Retinal pigment epithelial cell (primary cell): ENCODE measurements at places on chromosomes 2 and 18.

DNA sequence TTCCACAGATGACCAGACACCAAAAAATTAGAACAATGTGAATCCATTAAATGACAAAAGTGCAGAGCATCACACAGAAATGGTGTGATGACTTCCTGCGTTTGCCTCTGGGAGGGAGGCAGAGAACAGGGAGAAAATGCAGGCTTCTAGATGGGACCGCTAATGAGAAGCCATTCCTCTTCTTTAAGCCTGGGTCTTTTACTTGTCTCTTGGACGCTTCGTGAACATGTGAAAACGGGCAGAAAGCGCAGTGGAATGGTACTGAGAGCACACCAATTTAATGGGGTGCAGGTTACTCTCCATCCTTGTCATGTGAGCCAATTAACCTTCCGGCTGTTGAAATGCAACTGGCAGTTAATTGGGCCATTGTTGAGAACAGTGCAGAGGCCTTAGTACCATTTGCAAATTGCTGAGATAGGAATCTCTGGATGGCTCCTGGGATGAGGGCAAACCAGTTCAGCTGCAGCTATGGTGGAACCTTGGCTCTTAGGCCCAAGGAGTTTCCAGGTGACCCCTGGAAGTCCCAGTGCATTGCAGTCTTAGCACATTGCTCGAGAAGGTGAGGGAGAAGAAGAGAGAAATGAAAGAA, 210.4 kb upstream of the CXCR4 start:
- DNase-seq, result no peak

GRCh38 chr2:200174433-200175216, 131.9 kb upstream of the SPATS2L start:
- DNase-seq, result no peak

GRCh38 chr2:74530239-74531187, 780 bp downstream of the HTRA2 start:
- DNase-seq, result no peak

DNA sequence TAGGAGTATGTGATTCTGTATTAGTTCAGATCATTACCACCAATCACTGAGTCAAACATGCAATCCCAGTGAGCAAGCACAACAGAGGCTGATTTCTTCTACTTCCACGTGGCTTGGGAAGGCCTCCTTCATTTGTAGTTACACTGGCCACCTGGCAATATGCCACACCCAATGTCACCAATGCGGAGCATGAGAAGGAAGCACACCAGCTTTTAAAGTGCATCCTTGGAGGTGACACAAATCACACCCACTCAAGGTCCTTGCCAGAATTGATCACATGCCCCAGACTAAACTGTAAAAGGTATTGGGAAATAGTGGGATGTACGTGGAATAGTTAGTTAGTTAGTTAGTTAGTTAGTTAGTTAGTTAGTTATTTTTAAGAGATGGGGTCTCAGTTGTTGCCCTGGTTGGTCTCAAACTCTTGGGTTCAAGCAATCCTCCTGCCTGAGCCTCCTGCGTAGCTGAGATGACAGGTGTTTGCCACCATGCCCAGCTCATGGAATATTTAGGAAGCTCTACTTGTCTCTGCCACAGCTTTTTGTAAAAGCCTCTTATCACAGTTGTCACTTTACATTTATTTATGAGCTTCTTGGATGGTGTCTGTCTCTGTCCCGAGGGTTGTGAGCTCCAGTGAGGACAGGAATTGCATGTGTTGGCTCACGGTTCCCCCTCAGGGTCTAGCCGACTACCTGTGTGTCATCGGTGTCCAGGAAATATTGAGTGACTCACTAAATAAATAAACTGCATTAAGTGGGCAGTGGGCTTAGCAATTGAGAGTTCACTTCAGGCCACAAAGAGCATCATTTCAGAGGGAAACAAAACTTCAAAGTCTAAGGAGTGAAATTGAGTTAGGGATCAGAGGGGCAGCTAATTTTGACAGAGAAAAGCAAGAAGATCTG, 28.1 kb upstream of the CAB39 start:
- no peak for DNase-seq

GRCh38 chr2:174337337-174338146, 2.8 kb downstream of the SP9 start:
- DNase-seq, result no peak

DNA sequence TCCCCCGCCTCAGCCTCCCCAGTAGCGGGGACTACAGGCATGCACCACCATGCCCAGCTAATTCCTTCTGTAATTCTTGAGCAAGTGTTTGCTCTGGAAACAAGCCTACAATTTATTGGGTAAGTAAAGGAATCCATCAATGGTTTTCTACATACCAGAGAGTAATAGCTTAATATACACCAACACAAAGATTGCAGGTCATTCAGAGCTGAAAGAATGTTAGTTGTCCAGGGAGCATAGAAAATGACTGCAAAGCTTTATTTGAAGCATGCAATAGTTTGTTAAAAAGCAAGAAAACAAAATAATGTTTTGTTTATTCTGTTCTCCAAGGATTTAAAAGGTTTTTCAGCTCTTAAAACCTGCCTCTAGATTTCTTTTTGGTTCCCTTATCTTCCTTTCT, 5.6 kb downstream of the IDH1 start:
- no peak for DNase-seq

- DNase-seq, result peak; percentile 34
These were observed 81.0 kb downstream of the SPRED2 start for GRCh38 chr2:65351234-65351947.

DNA sequence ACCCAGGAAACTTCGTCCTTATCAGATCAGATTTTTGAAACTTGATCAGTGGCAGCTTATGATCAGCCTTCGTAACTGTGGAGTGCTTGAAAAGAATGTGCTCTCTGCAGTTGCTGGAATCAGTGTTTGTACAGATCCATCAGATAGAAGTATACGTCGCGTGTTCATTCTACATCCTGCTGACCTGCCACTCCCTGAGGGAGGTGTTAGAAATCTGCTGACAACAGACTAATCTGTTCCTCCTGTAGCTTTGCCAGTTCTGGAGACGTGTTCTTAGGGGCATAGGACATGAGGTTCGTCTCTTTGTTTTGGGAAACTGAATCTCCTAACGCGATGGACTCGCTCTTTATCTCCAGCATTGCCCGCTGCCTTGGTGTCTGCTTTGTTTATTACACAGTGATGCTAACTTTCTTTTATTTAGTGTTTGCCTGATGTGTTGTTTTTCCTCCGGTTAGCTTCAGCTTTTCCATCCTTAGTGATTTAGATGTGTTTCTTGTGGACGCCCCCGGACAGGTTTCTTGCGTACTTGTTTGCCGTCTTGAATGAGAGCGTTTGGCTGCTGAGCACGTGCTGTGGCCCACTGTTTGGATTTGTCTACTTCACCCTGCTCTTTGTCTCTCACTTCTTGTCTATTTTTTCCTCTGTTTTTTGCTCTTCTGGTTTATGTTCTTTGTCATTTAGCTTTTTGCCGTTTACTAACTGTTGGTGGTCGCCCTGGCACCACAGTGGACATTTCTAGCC, 17.4 kb upstream of the GAL3ST2 start:
- DNase-seq, result no peak

- no peak for DNase-seq
These were observed 37.9 kb downstream of the EHD3 start for GRCh38 chr2:31271851-31272267.

DNA sequence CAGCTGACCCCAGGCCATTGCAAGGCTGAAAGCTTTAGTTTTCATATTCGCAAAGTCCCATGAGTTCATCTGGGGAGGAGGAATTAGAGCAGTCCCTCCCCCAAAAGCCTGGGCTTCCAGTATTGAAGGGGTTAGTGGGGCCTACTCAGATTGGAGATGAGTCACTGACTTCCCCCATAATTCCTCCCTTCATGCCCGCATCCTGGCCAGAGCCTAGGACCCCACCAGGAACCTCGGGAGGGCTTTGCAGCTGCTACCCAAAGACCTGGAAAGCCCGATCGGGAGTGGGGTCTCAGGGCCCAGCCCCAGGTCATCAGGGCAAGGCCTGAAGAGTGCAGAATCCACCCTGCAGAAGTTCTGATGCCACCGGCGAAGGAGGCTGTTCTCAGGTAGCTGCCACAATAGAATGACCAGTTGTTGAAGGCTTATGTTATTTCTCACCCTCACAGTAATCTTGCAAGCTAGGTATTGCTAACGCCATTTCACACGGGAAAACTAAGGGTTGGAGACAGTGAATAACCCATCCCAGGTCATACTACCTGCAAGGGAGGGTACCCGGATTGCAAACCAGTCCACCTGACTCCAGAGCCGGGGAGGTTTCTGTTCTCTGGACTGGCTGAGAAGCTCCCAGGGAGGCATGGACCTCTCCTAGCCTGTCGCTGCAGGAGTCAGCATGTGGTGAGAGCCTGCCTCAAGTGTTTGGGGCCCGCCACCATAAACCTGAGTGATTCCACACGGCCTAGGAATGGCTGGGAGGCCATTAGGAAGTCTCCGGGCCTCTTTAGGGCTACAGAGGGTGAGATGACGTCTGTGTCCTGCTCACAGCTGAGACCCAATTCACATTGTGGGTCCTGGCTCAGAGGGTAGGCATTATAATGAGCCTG, 5.8 kb upstream of the ARID5A start:
- DNase-seq, result no peak

DNA sequence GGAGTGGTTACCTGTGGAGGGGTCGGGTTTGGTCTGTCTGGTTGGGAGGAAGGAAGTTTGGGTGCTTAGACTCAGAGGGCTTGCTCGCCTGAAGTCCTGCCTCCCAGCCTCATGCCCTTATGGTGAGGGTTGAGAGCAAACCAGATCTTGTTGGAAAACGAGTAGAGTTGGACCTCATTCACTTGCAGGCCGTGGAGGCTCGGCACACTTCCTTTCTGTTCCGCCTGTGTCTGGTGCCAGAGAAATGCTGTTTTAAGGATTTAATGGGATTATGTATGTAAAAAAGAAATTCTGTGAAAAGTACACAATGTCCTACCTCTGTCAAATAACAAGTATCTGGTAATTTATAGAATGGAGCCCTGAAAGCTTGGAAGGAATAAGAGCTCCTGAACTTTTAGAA, 29.6 kb downstream of the GATA6 start:
- DNase-seq, result no peak

DNA sequence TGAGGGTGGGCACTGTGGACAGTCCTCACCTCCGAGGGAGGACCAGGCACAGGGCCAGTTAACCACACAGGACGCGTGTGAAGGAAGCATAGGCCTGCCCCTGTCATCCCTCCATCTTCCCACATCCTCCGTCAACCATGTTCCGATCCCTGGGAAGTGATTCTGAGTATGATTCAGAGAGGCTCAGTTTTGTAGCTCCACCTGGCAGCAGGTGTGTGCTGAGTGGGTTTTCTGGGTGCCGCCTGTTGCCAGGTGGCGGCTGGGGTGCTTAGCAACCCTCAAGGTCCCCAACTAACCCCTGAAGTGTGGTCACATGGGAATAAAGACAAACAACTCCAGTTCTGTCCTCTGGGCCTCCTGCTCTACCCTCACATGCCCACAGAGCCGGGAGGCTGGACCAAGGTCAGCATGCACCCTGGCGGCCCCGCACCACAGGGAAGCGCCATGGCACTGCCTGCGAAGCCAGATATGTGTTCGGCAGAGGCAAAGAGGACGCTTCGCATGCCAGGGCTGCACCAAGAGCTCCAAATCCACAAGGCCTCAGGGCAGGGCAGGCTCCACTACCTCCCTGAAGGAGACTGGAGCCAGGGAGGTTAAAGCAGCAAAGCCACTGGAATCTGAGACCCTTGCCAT, 60.0 kb downstream of the ADCY3 start:
- no peak for DNase-seq

GRCh38 chr18:27749194-27749593, 427.7 kb downstream of the CDH2 start:
- DNase-seq, result no peak

- DNase-seq, result no peak
These were observed 249.1 kb upstream of the TMEFF2 start for GRCh38 chr2:192443831-192444230.

GRCh38 chr2:228860601-228861285, 410.3 kb downstream of the PID1 start:
- DNase-seq, result no peak

DNA sequence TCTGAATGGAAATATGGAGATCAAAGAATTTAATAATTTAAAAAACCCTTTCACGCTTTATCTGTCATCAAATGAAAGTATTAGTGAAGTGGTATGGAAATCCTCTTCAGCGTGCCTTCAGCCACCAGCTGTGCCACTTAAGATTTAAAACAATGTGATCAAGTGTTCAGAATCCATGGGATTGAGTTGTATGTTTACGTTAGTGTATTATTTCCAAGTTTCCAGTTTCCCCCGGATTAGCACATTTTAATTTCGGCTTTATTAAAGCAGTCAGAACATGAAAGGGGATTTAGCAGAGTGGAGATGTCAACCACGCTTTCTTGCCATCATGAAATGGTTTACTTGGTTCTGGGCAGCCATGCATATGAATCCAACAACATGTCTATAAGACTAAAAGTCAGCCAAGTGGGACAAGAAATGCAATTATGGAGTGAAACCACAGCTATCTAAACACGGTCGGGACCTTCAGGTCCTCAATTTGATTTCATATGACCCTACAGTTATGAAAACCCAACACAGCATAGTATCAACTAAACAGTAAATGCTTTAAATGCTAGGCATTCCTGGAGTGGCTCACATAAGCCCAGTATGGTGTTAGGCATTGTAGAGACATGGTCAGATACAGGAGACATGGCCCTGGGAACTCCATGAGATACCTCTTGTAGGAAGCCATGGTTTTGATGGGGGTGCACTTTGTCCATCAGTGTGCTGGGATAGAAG, 224.9 kb upstream of the EPAS1 start:
- DNase-seq, result peak; percentile 81
